ENCODE measurements at places on chromosomes 1 and 21.
A peak's percentile ranks its signal among the peaks of the same experiment; 100 is the strongest.

- DNase-seq = no peak
These were observed 36.5 kb downstream of the NGF start for GRCh38 chr1:115301438-115302020.

GRCh38 chr1:34721646-34722355, 33.0 kb upstream of the GJB5 start:
- DNase-seq = no peak

DNA sequence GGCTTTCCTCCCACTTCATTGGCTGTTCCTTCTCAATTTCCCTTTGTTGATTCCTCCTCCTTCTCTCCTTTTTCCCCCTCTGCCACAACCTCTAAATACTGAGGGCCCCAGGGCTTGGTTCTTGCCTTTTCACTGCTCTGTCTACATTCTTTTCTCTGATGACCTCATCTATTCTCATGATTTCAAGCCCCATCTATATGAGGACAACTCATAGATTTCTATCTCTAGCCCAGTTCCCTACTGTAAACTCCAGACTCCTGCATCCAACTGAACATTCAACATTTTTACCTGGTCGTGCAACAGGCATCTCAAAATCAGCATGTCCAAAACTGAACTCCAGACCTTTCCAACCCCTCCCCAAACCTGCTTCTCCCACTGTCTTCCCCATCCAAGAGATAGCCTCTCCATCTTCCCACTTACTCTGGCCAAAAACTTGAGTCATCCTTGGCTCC, 11.5 kb upstream of the SLC9A1 start:
- peak; percentile 56 for DNase-seq

DNA sequence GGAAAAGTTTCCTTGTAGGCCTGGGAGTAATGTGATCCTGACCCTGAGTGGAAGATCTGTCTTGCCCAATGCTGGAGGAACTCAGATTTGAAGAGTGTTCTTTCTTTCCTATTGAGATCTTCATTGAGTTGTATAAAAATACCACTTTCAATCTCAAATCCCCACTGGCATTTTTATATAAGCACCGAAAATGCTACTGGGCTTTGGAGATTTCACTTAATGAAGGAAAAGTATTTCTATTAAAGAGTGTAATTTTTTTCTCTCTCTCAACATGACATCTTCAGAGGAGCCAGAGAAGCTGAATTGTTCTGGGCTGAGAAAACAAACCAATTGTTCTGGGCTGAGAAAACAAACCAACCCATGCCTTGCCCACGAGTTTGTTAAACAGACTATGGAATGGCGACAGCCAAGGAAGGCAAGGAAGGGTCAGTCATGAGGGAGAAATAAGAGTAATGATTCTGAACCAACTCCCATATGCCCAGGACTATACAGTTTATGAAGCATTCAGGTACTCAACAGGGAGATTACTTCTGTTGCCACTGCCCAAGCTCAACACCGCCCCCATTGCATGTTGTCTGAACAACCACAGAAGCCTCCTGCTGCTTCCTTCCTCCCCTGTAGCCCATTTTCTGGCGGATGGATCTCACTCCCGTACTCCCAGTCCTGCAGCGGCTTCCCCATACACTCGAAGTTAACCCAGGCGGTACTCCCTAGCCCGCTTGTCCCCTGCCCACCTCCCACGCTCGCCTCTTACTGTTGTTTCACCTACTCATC, 103.2 kb downstream of the BEND5 start:
- DNase-seq = no peak

- DNase-seq = no peak
These were observed 31.5 kb upstream of the CD1D start for GRCh38 chr1:158149175-158149574.

- DNase-seq = no peak
These were observed 7.5 kb downstream of the IVNS1ABP start for GRCh38 chr1:185309566-185309965.

GRCh38 chr1:18139198-18139981, 31.8 kb downstream of the IGSF21 start:
- DNase-seq = no peak

GRCh38 chr1:174812656-174813055, 187.1 kb upstream of the CACYBP start:
- peak; percentile 6 for DNase-seq

GRCh38 chr1:185498207-185498606, 181.2 kb upstream of the IVNS1ABP start:
- no peak for DNase-seq

DNA sequence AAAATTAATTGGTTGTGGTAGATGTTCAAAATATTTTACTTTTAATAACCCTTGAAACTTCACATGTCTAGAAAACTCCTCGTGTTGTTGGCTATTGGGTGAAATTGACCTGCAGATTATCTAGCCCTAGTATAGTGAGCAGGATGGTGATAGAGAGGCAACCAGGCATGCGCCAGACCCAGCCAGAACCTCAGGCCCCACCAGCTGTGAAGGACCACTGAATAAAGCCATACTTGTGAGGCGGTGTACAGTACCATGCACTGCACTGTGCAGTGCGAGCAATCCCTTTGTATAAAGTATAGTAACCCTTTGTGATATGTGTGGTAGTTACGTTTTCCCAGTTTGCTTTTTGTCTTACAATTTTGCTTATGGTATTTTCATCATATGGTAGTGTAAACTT, 8.5 kb downstream of the TTF2 start:
- no peak for DNase-seq
